ENCODE measurements at places on chromosomes 16 and 17. TPM values are rescaled to one million over a fixed set of nuclear protein-coding genes. Genes with fewer than 3 reads are reported as not detected.
A peak's percentile ranks its signal among the peaks of the same experiment; 100 is the strongest.

- DNase-seq: no peak
Observed at GRCh38 chr16:24815021-24815420, 30.7 kb upstream of the SLC5A11 start.

DNA sequence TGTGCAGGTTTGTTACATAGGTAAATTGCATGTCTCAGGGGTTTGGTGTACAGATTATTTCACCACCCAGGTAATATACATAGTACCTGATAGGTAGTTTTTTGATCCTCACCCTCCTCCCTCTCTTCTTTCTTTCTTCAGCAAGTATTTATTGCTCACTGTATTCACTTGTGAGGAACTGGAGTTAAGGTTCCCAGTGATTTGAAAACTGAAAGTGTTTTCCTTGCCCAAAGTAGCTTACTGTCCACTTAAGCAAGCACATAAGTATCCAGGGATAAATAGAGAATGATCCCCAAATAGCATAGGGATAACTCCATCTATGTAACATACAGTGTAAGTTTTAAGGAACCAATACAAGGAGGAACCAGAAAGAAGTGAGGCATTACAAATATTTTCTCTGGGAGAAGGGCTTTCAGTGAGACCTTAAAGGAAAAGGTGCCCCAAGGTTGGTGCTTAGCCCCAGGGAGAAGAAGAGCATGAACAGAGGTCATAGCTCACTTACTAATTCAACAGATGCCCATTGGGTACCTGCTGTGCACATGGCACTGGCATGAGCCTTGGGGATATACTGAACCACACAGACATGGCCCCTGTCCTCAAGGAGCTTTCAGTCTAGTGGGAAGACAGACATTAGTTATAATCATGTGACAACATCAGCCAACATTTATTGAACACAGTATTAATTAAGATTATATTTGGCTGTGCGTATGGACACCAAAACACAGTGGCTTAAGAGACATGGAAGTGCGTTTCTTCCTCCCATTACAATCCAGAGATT is 17.0 kb downstream of the MYL4 start:
- DNase-seq: no peak

GRCh38 chr16:49472598-49472997 is 99.0 kb downstream of the C16orf78 start:
- DNase-seq: no peak

DNA sequence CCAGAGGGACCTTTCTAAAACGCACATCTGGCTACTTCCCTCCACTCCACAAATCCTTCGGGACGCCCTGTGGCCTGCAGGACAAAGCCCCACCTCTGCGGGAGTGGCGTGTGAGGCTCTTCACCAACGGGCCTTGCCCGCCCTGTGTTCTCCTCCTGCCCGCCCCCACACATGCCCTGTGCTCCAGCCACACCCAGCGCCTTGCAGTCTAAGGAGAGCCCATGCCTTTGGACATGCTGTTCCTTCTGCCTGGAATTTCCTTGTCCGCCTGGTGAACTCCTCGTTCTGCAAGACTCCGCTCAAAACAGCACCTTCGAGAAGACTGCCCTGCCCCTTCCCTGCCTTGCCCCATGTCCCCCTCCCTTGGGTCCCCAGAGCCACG is 7.4 kb downstream of the ELOB start:
- no peak for DNase-seq

DNA sequence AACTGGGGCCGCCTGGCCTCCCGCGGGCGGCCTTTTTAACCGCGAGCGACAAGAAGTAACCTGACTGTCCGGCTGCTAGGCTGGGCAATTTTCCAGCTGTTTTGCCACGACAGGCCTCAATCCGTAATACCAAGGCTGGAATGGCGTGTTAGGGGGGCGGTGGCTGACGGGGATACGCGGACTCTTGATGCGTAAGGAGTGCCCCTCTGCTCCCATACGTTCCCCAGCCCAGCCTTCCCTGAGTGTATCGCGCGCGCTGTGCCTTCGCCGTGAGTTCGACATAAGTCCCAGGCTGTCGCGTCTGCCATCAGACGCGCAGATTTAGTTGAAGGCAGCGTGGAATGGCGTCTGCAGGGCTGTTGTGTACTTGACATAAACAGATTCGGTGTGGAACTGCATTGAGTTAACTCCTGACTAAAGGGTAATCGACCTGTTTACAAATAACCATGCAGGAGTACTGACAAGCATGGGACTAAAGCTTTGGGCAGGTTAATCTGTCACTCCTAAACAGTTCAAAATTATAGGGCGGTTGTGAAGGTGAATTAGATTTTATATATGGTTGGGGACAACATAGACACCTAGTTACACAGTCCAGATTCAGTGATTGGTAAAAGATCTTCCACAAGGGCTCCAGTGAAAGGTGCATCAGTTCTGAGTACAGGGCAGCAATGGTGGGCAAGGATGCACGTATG is 16.6 kb upstream of the ERN1 start:
- peak; percentile 86 for DNase-seq

DNA sequence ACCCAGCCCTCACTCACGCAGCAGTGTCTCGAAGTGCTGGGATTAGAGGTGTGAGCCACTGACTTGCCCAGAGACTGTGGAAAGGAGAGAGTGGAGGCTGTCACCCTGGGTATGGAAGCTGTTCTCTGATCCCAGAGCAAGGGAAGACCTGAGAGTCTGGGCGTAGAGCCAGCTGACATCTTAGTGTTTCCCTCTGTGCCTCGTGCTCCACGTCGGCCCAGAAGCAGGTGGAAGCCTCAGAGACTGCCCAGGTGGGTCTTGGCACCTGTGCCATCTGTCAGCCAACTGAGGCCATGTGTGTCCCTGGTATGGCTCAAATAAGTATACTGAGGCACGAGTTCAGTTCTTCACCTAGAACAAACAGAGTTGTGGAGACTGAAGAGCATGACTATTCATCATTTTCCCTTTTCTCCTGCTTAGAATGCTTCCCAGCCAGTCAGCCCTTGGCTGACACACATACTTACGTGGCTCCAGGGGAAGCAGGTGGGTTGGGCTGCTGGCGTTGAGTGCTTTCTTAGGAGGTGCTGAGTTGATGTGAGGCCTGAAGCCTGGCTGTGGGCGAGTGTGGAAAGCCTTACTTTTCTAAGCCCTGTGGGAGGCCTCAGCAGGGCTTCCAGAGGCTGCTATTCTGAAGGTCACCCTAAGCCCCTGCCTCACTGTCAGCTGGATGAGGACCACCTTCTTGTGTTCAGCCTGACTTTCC is 8.1 kb downstream of the CTRL start:
- DNase-seq: no peak

DNA sequence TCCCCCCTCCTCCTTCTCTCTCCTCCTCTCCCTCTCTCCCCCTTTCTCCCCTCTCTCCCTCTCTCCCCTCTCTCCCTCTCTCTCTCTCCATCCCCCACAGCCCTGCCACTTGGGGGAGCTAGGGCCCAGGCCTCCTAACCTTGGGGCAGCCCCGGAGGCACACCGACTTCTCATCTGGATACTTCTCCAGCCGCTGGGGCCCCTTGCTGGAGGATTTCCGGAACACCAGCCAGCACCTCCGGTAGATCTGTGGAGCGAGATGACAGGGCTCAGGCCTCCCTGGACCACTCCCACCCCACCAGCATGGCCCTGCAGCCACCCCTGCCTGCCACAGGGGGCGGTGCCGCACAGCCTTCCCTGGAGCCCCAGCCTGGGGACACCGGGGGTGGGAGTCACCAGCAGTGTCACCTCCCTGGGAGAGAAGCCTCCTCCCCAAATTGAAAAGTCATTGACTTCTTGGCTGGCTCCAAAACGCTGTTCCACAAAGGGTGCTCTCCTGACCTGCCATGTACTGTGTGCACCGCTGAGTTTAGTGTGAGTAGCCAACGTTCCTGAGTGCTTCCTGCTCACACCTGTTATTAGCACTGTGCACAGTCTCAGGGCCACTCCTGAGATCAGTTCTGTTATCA is 10.5 kb downstream of the DOK4 start:
- DNase-seq: peak; percentile 71

DNA sequence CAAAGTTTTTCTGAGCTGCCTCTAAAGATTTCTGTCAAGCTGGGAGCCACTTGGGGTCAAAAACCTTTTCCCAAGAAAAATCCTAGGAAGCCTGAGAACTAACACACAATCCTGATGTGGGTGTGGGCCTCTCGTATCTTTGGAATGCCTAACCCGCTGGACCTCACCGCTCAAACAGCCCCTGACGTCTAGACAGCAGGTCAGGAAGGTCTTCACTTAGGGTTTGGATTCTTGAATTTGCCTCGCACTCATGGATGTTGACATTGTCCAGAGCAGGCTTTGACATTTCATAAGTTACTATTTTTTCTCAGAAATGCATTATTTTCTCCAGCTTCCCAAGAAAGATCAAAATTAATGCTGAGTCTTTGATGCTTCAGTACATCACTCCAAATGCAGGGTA is 18.9 kb downstream of the TEX2 start:
- DNase-seq: no peak

Gene UNC45B
- total RNA-seq: not detected

Gene TMED6
- not detected for total RNA-seq

Gene EVPLL
- not detected for total RNA-seq
